SK-N-SH treated with all-trans-retinoic acid at 6 μM for 48 hours (cell line): ENCODE measurements at places on chromosomes 6 and 20.
A peak's percentile ranks its signal among the peaks of the same experiment; 100 is the strongest.

DNA sequence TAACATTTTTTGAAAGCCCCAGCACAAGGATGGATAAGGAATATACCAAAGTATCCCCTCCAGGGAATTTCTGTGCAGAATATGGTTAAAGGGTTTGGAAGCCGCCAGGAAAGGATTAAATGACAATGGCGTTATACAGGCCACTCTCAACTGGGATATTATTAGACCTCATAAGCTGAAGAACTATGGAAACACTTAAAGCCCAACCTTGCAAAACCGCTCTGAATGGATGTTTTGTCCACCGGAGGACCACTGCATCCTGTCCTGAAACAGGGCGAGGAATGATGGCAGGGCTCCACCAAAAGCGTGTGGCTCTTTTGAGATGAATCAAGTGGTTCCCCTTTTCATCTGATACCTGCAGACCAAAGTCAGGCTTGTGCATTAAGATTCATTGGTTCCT is 32.4 kb downstream of the NFATC2 start:
- no peak for ATAC-seq

DNA sequence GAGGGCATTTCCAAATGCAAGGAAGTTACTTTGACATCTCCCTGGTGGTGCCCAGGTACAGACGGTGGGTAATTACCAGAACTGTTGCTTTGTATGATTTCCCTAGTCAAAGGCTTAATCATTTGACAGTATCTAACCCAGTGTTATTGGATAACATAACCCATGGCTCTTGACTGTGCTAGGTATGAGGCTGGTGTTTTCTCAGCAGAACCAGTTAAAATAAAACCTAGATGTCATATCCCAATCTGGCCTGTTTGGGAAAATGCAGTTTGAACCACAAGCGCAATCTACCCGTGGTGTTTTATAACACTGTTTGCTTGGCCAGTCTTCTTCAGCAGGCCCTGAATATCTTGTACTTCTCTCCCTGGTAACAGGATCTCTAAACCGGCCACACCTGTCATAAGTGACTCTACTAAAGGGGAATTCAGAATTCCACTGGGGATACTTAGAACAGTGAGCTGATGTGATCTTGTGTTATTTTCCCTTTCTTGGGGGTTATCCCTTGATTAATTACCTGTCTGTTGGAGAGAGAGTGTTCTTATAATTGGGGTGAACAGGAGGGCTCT is 32.8 kb downstream of the PPP1R14C start:
- no peak for ATAC-seq

- no peak for ATAC-seq
These were observed 216.9 kb downstream of the EYA2 start for GRCh38 chr20:47111576-47111975.

DNA sequence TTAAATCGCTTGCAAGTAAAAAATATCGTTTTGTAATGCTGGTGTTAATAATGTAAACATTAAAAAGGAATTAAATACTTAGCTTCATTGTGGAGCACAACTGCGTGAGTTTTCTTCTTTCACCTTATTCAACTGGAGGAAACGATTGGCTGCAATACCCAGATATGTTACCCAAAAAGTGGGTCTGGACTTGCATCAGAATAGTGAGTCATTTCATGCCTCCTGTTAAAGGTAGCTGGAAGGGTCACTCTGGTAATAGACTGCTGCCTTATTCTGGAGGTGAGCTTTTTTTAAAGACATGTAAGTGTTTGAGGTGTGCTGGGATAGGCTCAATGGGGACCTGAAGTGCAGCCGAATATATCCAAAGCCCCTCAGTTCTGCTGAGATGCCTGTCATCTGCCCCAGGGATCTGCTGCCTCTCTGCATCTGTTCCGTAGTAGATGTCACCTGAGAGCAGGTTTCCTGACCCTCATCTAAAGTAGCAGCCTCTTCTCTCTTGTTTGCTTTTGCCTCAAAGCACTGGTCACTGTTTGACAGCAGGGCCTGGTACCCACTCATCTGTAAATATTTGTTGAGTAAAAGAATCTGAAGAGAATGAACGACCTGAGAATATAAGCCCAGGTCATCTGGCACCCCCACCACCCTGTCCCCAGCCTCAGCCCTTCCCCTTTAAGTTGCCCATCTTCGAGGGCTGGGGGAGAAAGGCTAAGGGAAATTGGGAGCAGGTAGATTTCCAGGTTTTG is 5.6 kb upstream of the UQCC2 start:
- no peak for ATAC-seq

GRCh38 chr6:91166271-91167046 is 579.6 kb upstream of the MAP3K7 start:
- ATAC-seq = no peak

- peak; percentile 65 for ATAC-seq
These were observed 81.3 kb upstream of the CCDC28A start for GRCh38 chr6:138692058-138692977.

DNA sequence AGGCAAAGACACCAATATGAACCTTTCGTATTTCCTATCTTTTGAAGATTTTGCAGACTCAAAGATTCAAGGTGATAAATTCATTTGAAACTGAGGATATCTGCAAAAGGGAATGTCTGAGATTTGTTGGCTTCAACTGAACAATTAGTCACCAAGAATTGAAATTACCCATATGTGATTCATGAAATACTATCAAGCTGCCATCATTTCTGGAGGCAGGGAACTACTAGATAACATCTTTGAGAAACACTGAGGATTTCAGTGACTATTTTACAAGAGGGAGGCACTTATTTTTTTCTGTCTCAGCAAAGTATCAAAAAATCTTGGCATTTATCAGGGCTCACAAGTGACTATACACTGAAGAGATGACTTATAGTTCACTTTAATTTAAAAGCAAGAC is 39.8 kb upstream of the MMS22L start:
- ATAC-seq = peak; percentile 80; the same call in 2 of the 3 replicates

GRCh38 chr6:148404456-148405054 is 61.9 kb downstream of the SASH1 start:
- ATAC-seq = no peak

DNA sequence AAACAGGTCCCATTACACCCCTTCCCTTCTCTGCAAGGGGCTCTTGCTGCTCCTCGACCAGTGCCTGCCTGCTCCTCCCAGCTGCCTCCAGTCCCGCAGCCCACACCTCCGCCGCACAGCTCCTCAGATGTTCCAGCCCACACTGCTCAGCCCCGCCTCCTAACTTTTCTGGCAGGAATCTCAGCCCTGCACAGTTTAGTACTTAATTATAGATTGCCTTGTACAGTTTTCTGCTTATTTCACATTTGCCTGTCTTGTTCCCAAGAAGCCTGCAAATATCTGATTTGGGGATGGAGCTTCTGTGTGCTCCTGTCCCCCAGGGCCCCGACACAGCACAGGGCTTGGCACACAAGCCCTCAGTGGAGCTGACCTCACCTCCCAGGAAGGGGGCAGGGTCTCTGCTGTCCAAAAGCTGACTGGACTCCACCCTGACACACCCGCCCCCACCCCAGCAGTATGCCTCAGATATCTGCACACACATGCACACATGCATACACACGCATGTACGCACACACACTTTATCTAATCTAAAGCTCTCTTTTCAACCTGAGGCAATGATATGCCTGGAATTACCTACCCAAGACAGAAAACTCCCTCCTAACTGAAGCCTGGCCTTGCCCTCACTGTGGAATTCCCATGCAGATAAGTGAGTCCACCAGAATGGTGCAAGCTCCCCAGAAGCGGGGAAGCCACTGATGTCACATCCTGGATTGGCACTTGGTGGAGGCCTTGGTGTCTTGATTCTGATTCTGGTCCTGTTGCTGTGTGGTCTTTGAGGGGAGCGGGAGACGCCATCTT is 1.2 kb upstream of the PNPLA1 start:
- peak; percentile 61 for ATAC-seq

DNA sequence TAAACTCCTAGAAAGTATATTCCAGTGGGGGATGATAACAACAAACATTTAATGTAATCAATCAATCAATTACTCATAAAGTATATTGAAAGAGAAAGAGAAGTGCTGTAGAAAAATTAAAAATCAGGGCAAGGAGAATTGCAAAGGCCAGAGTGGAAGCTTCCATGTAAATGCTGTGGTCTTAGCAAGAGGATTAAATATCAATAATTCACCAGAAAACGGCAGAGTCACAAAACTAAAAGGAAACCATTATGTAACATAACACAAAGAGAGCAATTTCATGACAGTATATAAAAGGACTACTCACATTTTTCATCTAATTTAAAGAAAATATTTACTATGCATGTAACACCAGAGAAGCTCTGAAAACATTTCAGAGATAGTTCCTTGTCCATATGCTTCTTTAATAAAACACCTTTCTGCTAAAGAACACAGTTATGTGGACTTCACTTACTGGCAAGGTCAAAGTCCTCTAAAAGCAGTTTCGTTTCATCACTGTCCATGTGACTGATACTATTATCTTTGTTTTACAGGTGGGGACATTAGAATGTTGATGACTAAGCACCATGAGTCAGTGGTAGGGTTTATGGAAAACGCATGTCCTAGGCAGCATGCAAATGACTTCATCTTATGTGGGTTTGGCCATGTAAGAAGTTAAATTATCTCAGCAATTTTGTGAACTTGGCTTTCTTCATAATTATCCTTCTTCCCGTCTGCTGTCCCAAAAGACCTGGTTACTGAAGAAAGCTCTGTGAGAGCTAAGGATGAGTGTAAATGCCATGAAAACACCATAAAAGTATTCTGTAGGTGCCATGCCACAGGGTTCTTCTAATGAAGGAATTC is 185.8 kb upstream of the TENT5A start:
- peak; percentile 79 for ATAC-seq

DNA sequence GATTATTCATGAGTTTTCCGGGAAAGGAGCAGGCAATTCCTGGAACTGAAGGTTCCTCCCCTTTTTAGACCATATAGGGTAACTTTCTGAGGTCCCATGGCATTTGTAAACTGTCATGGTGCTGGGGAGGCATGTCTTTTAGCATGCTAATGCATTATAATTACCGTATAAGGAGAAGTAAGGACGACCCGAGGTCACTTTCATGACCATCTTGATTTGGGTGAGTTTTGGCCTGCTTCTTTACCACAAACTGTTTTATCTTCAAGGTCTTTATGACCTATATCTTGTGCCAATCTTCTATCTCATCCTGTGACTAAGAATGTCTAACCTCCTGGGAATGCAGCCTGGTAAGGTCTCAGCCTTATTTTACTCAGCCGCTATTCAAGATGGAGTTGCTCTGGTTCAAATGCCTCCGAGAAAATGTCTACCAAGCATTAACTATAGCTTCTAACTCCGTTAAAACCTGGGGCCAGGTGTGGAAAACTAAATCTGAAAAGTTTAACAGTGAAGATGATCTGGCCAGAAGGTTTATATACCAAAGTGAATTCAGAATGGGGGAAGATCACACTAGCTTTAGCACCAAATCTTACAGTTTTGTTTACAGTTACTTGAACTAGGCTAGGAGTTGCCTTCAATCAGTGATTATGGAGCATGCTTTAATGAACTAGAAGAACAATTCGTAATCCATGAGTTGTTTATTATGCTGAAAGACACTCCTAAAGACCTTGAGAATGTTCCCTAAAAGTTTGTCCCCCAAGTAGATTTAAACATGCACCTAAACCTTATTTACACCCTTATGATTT is 80.0 kb upstream of the TOP1 start:
- ATAC-seq = no peak
